Aortic smooth muscle cell (primary cell): ENCODE measurements at places on chromosomes 12 and 14. TPM values are rescaled to one million over a fixed set of nuclear protein-coding genes. Genes with fewer than 3 reads are reported as not detected.

TMTC3 gene
- 53.5 and 54.7 TPM in 2 replicates for total RNA-seq

AQP2 gene
- total RNA-seq, result not detected in 2 replicates

DNM1L gene
- total RNA-seq, result 60.0 and 73.2 TPM in 2 replicates

CACNA1C gene
- total RNA-seq, result 5.8 and 13.9 TPM in 2 replicates

RD3L gene
- not detected in 2 replicates for total RNA-seq

LRCOL1 gene
- total RNA-seq, result not detected in 2 replicates

LRRC10 gene
- total RNA-seq, result not detected in 2 replicates

POTEG gene
- not detected in 2 replicates for total RNA-seq

HECTD1 gene
- total RNA-seq, result 404 and 433 TPM in 2 replicates

GZMB gene
- total RNA-seq, result 0.13 TPM in 1 of 2 replicates, not detected in the other

ACRBP gene
- total RNA-seq, result 0.13 and 0.25 TPM in 2 replicates

SLC4A8 gene
- total RNA-seq, result 2.3 and 3.0 TPM in 2 replicates

NFATC4 gene
- total RNA-seq, result 32.8 and 34.5 TPM in 2 replicates

RNASE3 gene
- total RNA-seq, result not detected in 2 replicates

BBOF1 gene
- total RNA-seq, result 7.8 and 9.3 TPM in 2 replicates

ERG28 gene
- total RNA-seq, result 4.6 and 6.3 TPM in 2 replicates

GPR132 gene
- total RNA-seq, result not detected in 2 replicates

KRT6C gene
- not detected in 2 replicates for total RNA-seq

KRT82 gene
- total RNA-seq, result not detected in 2 replicates

A2M gene
- total RNA-seq, result 6.1 and 6.7 TPM in 2 replicates

GLT1D1 gene
- not detected in 2 replicates for total RNA-seq

DDN gene
- total RNA-seq, result 0.06 and 0.13 TPM in 2 replicates

KLHDC1 gene
- total RNA-seq, result 2.2 and 3.8 TPM in 2 replicates

APOF gene
- not detected in 2 replicates for total RNA-seq

KCNMB4 gene
- 0.26 and 0.56 TPM in 2 replicates for total RNA-seq

MUCL1 gene
- not detected in 2 replicates for total RNA-seq

P2RX7 gene
- 1.3 and 2.2 TPM in 2 replicates for total RNA-seq

KRT2 gene
- not detected in 2 replicates for total RNA-seq

FGF6 gene
- total RNA-seq, result not detected in 2 replicates

ZNF385A gene
- 0.87 and 0.92 TPM in 2 replicates for total RNA-seq
